MM.1S (cell line): ENCODE measurements at places on chromosomes 12 and 14.

- DNase-seq, result peak; percentile 35
Measured at GRCh38 chr14:36660736-36661505, 739 bp upstream of the PAX9 start.

GRCh38 chr12:125149160-125150108 is 84.2 kb downstream of the AACS start:
- peak; percentile 84 for DNase-seq

GRCh38 chr14:103488960-103489359 is 33.7 kb downstream of the CKB start:
- DNase-seq, result no peak

- DNase-seq, result no peak
Measured at GRCh38 chr12:41402801-41403200, 214.7 kb downstream of the PDZRN4 start.

DNA sequence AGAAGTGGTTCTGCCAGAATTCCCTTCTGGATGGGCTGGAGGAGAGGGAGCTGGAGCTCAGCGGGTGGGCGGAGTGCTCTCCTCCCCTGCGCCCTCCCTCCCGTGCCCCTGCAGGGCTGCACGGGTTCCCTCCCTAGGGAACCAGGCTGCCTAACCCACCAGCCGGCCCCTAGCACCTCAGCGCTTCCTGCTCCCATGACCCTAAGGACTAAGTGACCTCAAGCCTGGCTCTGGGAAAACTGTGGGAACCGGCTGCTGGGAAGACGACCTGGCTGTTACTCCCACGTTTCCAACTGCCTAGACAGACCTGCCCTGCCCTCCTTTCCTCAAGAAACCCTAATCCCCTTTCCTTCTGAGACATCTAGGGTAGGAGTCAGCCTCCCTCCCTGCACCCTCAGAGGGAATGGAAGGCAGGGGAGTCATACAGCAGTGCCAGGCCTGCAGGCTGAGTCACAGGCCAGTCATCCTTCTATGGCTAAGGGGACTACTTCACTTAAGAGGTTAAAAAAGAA is 31.5 kb downstream of the SLC6A12 start:
- DNase-seq, result no peak

GRCh38 chr12:111201036-111201435 is 167.9 kb downstream of the PHETA1 start:
- DNase-seq, result no peak

GRCh38 chr12:101935890-101936746 is 58.7 kb downstream of the DRAM1 start:
- DNase-seq, result peak; percentile 91

- DNase-seq, result no peak
Measured at GRCh38 chr14:89707086-89707485, 247.4 kb downstream of the EFCAB11 start.

- DNase-seq, result no peak
Measured at GRCh38 chr14:37889087-37889486, 293.7 kb downstream of the TTC6 start.

DNA sequence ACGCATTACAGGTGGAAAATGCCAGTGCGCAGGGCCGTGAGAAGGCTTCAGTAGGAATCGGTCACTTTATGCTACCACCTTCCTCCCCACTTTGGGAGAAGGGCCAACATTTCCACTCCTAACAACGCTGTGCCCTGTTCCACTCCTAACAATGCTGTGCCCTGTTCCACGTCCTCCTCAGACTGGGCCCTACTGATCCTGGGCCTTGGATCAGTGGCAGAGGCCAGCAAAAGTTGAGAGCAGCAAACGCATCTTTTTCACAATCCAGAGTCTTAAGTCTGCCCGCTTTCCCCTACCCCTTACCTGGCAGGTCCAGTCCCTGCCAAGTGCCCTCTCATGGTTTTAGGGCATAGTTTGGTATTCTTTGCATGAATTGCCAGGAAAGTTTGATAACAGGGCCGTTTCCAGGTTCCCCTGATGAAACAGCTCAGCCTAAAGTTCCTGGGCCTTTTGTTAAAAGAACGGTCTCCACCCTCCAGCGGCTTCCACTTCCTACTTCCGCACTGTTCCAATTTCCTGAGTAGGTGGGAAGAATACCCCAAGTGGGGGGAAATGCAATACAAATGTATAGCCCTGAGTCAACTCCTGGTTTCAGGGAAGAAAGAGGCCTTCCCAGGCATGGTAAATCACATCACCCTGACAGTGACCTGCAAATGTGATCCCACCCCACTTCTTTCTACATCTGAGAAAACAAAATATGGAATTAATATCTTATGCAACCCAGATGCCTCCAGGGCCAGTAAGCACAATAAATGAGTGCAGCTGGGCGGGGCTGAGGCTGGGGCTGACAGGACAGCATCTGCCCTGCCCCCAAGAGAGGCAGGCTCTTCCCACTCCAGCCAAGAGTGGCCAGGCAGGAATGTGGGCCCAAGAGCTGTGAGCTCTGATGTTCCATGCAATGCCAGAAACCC is 15.0 kb downstream of the KCTD10 start:
- DNase-seq, result no peak

- DNase-seq, result no peak
Measured at GRCh38 chr12:48040354-48040753, 36.1 kb upstream of the COL2A1 start.

- DNase-seq, result no peak
Measured at GRCh38 chr14:39185256-39186049, 10.4 kb downstream of the PNN start.

DNA sequence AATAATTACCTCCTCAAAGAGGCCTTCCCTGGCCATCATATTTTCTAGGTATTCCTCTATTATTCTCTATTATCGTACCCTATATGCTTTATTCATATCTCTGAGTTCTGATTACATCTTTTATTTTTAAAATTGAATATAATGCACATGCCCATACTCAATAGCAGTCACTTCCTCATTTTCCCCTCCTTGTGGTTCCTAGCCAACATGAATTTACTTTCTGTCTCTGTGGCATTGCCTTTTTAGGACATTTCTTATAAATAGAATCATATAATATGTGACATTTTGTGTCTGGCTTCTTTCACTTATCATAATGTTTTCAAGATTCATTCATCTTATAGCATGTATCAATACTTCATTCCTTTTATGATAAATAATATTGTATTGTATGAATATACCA is 74.4 kb upstream of the TRHDE start:
- no peak for DNase-seq

GRCh38 chr12:60210756-60211155 is 614.9 kb downstream of the SLC16A7 start:
- DNase-seq, result peak; percentile 73

DNA sequence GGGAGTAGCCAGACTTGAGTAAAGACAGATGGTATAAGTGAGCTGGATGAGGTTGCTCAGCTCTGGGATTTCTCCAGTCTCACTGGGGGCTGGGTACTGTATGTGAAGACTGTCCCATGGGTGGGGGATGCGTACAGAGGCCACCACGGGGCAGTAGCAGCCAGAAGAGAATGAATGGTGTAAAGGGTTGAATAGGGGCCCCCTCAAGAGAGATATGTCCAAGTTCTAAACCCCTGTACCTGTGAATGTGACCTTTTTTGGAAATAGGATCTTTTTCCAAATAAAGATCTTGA is 21.8 kb upstream of the BCDIN3D start:
- DNase-seq, result no peak

GRCh38 chr12:100229036-100229635 is 28.5 kb downstream of the ACTR6 start:
- no peak for DNase-seq

GRCh38 chr14:90722590-90722989 is 93.6 kb downstream of the TTC7B start:
- DNase-seq, result no peak

- DNase-seq, result no peak
Measured at GRCh38 chr14:64581363-64581762, 31.6 kb downstream of the PPP1R36 start.

DNA sequence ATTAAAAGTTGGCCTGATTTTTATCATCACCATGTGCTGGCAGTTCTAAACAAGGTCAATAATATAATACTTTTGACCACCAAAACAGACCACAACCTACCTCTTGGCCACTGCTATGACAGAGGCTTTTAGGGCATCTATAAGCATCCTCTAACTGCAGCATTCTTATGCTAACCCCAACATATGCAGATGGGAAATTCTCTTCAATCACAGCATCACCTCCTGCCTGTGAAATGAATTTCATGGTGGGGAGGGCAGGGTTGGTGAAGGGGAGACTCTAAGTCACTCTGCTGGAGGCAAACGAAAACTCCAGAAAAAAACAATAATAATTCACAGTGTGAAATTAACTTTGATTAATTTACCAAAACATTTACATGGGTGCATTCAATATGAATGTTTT is 78.8 kb upstream of the FAR2 start:
- no peak for DNase-seq

GRCh38 chr12:6635375-6635855 is 344 bp downstream of the LPAR5 start:
- DNase-seq, result no peak

DNA sequence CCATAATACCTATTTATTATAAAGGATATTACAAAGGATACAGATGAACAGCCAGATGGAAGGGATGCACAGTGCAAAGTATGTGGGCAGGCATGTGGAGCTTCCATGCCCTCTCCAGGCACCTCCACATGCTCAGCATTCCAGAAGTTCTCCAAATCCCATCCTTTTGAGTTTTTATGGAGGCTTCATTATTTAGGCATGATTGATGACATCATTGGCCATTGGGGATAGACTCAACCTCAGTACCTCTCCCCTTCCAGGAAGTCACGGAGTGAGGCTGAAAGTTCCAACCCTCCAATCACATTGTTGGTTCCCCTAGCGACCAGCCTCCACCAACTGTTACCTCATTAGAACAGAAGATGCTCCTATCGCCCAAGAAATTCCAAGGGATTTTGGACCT is 156.4 kb downstream of the ATP23 start:
- DNase-seq, result no peak

DNA sequence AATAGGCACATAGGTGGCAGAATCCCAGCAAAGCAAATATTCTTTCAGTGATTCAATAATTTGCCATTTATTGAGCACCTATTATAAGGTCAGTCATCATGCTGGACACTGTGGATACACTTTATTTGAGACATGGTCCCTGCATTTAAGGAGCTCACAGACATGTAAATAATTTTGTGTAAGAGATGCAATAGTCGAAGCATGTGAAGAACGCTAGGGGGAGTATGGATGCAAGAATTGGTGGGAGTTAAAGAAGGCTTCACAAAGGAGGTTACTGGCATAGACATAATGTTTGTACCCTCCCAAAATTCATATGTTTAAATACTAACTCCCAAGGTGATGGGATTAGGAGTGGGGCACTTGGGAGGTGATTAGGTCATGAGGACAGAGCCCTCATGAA is 260.6 kb upstream of the GARIN6 start:
- peak; percentile 47 for DNase-seq

- no peak for DNase-seq
Measured at GRCh38 chr12:105843561-105843960, 295.2 kb downstream of the NUAK1 start.

DNA sequence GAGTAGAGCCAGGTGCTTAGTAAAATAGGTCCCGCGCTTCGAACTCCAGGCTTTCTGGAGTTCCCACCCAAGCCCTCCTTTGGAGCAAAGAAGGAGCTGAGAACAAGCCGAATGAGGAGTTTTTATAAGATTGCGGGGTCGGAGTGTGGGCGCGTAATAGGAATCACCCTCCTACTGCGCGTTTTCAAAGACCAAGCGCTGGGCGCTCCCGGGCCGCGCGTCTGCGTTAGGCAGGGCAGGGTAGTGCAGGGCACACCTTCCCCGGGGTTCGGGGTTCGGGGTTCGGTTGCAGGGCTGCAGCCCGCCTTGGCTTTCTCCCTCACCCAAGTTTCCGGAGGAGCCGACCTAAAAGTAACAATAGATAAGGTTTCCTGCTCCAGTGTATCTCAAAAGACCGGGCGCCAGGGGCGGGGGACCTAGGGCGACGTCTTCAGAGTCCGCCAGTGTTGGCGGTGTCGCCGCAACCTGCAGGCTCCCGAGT is 3.6 kb downstream of the SSTR1 start:
- DNase-seq, result no peak

- DNase-seq, result no peak
Measured at GRCh38 chr14:91980157-91980556, 32.7 kb upstream of the FBLN5 start.

GRCh38 chr12:85781766-85782165 is 54.4 kb downstream of the RASSF9 start:
- no peak for DNase-seq

DNA sequence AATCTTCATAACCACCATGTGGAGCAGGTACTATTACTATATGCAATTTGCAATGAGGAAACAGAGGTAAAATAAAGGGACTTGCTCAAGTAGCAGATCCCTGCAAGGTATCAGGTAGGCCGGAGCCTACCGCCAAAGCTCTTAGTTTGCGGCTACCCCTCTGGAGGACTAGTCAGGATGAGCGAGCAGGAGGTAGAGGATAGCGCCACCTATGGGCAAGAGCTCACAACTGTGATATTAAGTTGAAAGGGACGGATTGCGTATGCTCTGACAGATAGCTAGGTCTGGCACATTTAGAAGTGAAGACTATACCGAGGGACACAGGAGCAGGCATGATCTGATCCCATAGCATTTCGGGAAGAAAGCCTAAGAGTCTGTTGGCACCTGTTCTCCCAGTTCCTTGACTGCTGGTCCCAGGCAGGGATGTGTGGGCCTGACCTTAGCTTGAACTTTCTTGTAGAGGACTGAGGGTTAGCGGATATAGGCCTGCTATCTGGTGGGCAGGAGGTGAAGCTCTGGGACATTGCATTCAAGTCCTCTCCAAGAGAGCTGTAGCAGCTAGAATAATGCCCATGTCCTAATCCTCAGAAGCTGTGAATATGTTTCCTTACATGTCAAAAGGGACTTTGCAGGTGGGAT is 48.0 kb downstream of the SLC17A8 start:
- DNase-seq, result peak; percentile 62

GRCh38 chr12:32541754-32542374 is 137.2 kb upstream of the DNM1L start:
- DNase-seq, result no peak

- no peak for DNase-seq
Measured at GRCh38 chr12:11701433-11701832, 52.0 kb downstream of the ETV6 start.

GRCh38 chr12:12376646-12377448 is 20.0 kb downstream of the BORCS5 start:
- DNase-seq, result peak; percentile 91

DNA sequence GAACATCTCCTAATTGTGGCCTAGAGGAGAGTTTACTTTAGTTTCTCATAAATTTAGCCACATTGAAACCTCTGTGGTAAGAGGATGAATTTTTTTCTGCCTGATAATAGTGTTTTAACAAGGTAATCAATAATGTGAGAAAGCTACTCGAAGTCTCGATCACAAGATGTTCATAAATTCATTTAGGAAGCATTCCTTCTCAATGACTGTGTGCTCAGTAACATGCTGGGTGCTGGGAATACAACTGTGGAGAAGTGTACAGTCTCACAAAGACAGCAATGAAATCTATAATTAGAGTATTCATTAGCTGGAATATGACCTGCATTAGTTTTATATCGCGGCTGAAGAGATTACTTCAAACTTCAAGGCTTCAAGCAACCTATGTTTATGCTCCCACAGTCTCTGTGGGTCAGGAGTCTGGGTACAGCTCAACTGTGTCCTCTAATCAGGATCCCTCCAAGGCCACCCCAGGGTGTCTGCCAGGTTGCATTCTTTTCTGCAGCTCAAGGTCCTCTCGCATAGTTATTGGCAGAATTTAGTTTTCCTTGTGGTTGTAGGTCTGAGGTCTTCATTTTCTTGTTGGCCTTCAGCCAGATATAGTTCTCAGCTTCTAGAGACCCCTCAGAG is 167.6 kb downstream of the ANO4 start:
- no peak for DNase-seq
